ENCODE measurements at places on chromosomes 12 and 14.

GRCh38 chr14:64298773-64299172, 4.6 kb upstream of the ESR2 start:
- DNase-seq, result no peak

DNA sequence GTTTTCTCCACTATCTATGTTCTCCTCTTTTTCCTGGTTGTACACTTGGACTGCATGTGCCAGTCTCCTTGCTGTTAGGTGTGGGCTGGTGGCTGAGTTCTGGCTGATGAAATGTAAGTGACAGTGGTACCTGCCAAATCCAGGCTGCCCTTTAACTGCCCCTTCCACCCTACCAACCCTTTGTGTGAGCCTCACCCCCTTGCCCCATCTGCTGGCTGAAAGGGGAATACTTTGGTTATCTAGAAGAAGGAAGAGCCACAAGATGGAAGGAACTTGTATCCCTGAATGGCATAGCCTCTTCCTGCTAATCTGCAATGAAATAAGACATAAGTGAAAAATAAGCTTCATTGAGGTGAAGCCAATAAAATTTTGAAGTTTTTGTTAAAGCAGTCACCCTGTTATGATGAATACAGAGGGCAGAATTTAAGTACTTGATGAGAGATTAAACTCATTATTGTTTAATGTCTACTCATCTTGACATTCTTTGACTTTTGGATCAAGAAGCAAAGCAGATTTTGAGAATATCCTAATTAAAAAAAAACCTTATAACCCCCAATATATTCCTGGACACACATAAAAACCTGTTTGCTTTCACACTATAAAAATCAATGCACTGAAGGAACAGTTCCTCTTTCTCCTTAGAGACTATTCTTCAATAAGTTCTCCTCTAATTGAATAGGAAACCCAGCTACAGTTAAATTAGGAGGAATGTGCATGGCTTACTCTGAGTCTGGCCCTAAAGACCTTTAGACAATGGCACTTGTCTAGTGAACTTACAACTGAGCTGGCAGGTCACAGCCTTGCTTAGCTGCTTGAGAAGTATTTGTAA, 262.6 kb upstream of the BTG1 start:
- no peak for DNase-seq

GRCh38 chr14:24194186-24194872, 912 bp downstream of the TM9SF1 start:
- no peak for DNase-seq

DNA sequence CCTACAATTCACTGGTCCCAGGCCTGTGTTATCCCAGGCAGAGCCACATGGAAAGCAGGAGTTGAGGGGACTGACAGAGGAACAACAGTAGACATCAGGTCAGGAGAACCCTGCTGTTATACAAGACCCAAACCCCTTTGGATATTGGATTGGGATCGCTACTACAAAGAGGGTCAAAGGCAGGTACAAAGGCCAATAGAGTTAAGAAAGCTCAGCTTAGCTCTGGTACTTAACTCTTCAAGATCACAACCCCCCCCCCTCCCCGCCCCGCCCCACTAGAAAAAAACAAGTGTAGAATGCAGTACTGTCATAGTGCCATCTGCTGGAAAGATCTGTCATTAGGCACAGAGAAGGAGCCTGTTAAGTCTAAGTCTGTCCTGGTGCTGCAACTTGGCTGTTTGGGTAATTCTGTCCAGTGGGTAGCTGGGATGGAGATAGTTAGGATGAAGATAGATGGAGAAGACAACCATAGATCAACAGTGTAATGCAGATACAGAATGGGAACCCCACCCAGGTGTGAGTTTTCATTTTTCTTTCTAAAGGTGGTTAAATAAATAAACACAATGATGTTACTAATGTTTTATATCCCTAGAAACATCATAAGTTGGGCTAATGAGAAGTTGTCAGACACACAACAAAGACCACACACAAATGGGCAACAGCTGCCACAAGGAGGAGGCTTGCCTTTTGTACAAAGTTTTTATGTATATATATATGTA, 17.2 kb downstream of the REM2 start:
- DNase-seq, result peak; percentile 69

GRCh38 chr12:66304296-66304900, 2.1 kb downstream of the HELB start:
- DNase-seq, result no peak

GRCh38 chr12:33671676-33672075, 232.1 kb upstream of the SYT10 start:
- DNase-seq, result no peak

- no peak for DNase-seq
Observed at GRCh38 chr12:65902500-65902899, 78.2 kb downstream of the HMGA2 start.

GRCh38 chr14:30006695-30007094, 79.0 kb upstream of the PRKD1 start:
- no peak for DNase-seq

DNA sequence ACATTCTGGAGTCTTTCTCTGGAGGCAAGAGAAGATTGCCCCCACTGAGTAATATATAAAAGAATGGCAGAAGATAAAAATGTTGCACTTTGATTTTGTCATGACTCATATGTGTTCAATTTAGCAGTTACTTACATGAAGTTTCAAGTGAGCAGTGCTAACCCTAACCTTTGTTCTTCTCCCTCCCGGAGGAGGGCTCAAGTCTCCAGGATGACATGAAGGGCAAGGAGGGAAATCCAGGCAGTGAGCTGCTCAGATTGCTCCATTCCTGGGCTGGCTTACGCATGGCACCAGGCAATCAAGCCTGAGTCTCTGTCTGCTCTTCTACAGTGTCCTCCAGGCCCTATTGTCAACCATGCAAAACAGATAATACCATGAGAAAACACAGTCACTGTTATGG, 322.3 kb downstream of the DUSP6 start:
- no peak for DNase-seq

GRCh38 chr14:90452366-90452765, 55.5 kb downstream of the CALM1 start:
- no peak for DNase-seq

GRCh38 chr14:104712881-104713734, 10.9 kb upstream of the ADSS1 start:
- no peak for DNase-seq

DNA sequence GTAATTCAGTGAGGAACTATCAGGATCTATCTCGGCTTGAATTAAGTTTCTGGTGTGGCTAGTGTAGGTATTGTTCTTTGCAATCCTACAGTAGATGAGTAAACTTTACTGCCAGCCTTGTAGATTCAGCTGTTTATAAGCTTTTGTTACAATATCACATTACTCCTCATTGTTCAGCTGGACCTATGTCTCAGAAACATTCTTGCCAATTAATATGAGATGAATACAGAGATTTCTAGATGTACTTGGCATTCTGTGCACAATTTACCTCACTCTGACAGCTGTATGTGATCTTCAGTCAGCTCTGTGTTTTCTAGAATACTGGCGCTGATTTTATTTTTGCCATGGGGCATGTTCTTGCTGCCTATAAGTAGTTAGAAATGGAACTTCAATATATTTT, 55.7 kb downstream of the METTL25 start:
- DNase-seq, result no peak

GRCh38 chr12:95179011-95179410, 38.3 kb downstream of the FGD6 start:
- no peak for DNase-seq

- no peak for DNase-seq
Observed at GRCh38 chr12:92950011-92950410, 20.9 kb upstream of the EEA1 start.

DNA sequence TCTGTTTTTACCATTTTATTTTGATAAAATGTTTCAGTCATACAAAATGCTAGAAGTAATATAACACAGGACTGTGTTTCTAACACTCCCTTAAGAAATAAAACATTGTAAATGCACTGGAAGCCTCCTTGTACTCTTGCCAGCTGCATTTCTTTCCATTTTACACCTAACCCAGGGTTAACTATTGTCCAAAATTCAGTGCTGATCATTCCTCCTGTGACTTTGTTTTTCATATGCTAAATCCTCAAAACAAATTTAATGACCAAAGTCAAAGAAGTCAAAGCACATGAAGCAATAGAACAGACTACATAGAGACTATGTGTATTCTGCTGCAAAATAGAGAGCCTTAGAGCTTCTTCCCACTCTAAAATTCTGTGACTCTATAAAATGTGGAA, 420.3 kb upstream of the PRICKLE1 start:
- DNase-seq, result no peak

GRCh38 chr14:75523771-75524171, 1.5 kb downstream of the BATF start:
- DNase-seq, result no peak

GRCh38 chr14:105241641-105242040, 6.7 kb upstream of the BTBD6 start:
- DNase-seq, result no peak

- no peak for DNase-seq
Observed at GRCh38 chr12:58395470-58395869, 454.1 kb downstream of the ATP23 start.

DNA sequence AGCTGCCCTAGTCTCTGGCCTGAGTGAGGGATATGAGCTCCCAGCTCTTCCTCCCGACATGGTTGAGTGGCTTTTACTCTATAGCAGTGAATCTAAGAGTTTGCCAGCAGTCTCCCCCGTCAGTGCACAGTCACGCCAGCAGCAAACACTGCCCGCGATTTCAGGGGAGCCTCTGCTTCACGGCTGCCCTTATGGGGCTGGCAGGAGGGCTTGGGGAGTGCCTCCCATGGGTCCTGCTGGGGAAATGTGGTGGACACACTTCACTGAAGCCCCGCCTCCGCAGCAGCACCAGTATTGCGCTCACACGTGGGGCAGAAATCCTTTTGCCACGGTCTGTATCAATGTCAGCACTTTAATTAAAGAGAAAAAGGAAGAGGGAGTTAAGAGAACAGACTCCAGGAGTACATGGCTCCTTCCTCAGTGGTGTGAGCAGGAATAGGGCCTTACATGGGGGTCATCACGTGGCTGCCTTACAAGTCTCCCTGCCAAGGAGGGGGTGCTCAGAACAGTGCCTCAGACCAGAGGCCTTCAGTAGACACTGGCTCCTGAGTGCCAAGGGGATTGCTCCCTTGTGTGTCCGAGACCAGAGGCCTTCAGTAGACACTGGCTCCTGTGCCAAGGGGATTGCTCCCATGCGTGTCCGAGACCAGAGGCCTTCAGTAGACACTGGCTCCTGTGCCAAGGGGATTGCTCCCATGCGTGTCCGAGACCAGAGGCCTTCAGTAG, 55.7 kb downstream of the SFSWAP start:
- DNase-seq, result no peak

GRCh38 chr14:74907744-74908143, 15.3 kb downstream of the RPS6KL1 start:
- DNase-seq, result no peak

DNA sequence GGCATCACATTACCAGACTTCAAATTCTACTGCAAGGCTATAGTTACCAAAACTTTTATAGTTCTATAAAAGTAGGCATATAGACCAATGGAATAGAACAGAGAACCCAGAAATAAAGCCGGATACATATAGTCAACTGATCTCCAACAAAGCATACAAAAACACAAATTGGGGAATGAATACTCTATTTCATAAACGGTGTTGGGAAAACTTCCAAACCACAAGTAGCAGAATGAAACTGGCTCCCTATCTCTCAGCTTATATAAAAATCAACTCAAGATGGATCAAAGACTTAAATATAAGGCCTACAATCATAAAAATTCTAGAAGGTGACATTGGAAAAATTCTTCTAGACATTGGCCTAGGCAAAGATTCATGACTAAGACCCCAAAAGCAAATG, 187.9 kb upstream of the PLXNC1 start:
- DNase-seq, result no peak

DNA sequence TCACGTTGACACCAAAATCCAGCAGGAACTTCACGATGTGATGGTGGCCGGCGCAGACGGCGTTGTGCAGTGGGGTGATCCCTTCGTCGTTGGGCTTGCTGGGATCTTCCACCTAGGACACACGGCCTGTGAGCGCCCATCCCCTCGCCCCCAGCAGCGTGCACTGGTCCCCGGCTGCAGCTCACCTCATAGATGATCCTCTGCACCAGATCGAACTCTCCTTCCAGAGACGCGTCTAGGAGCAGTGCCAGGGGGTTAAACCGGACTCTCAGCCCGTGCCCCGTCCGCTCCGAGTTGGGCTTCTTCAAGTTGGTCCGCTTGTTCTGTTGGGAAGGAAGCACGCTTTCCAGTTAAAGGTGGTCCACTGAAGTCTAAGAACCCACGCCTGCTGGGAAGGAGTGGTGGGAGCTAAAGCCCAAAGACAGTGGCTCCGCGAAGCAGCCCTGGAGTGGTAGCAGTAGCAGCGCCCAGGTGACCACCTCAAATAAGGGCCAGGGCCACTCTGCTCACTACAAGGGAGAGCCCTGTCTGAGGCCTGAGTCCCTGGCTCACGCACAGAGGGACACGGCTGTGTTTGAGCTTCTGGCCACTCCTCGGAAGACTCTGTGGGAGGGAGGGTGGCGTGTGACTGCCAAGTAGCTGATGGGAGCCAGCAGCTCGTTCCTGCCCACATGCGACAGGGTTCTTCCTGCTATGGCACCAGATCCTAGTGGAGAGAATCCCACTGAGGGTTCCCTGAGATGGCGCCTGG, 23.3 kb downstream of the ZFYVE21 start:
- peak; percentile 72 for DNase-seq

DNA sequence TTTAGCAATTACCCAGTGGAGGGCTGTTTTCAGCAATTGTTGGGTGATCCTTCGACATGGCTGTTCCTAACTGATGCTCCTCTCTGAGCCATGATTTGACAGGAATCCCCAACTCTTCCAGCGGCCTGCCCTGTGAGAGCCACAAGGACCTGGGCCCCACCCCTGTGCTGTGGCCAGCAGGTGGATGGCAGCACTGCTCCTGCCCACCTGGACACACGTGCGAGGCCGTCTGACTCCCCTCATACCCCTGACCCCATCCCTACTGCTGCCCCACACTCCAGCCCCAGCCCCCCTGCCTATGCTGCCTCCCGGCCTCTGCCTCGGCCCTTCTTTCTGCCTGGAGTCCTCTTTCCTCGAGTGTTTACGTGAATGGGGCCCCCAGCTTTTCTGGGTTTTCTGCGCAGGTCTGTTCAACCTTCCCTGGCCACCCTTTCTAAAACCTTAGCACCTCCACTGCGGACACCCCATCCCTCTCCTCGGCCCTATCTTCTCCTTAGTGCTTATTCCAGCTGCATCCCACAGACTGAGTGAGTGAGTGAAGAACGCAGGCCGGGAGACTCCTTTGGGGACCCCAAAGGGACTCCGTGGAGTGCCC, 111.4 kb downstream of the DICER1 start:
- DNase-seq, result no peak

- peak; percentile 35 for DNase-seq
Observed at GRCh38 chr12:113299619-113300237, 35.2 kb downstream of the SLC8B1 start.

- DNase-seq, result no peak
Observed at GRCh38 chr12:64943686-64944085, 119.2 kb downstream of the TBC1D30 start.

DNA sequence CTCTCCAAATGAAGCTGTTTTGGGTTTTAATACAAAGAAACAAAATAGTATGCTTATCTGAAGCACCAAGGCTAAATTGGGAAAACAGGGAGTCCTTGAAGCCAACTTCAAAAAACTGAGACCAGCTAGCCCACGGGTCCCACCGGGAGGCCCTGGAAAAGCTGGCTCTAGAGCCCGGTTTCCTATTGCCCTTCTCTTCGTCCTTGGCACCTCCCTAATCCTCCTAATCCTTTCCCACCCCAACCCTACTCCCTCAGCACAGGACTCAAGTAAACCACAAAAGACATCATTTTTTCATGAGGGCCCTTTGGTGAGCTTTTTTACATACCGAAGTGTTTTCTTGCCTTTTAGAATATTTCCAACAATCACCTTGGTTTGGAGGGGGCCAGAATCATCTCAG, 11.3 kb downstream of the LRRC74A start:
- DNase-seq, result no peak

GRCh38 chr12:95998611-95999286, 2.6 kb upstream of the HAL start:
- DNase-seq, result peak; percentile 84

GRCh38 chr14:61153431-61153830, 127.7 kb downstream of the TMEM30B start:
- peak; percentile 16 for DNase-seq

Measured in Ammon's horn (tissue), 1 donor.